ENCODE measurements at places on chromosomes 12 and 14.

- DNase-seq: no peak
These were observed 881.3 kb upstream of the SEL1L start for GRCh38 chr14:82414853-82415539.

DNA sequence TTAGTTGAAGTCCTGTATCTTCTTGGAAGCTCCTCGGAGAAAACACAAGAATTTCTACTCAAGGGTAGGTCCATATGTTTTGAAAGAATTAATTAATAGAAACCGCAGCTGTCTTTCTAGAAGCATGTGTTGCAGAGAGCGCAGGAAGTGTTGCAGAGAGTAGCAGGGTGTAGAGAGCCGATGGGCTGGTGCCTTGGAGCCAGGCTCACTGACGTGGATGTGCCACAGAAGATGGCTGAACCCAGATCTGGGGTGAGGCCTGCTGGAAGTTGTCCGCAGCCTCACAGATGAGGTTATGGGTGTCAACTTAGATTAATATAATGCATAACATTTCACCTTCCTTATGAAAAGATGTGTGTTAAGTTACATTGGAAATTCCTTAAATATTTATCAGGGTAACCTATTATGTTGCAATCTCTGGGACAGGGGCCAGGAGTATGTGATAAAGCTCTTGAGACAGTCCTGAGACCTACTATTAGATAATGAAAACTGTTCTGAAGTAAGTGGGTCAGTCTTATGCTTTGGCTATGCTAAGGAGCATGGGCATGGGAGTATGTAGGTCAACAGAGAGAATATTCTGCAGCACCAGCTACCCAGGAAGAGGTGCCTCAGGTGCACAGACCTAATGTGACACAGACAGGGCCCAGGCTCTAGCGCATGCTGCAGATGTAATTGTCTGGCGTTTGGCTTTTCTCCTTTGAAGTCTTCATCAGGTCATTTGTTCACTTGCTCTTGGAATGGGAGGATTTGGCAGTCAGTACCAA lies 973.3 kb downstream of the BCL11B start:
- DNase-seq: no peak

GRCh38 chr14:89615421-89615820 lies 198.4 kb upstream of the FOXN3 start:
- DNase-seq: no peak

- peak; percentile 63 for DNase-seq
These were observed 13.6 kb upstream of the FOXJ2 start for GRCh38 chr12:8018666-8019581.

DNA sequence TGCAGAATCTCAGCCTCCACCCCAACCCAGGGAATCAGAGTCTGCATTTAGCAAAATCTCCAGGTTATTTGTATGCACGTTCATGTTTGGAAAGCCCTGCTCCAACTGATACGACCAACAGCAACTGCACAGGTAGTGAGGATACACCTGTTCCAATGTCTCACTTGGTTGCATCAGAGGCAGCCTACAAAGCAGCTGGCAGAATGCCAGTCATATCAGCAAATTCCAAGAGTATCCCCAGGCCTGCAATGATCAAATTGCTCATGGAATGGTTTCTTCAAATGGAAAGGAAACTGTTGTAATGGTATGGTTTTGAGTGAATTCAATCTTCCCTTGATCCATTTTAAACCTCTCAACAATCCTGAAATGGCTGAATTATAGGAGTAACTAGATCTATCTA lies 75.4 kb downstream of the GRIP1 start:
- no peak for DNase-seq

GRCh38 chr12:12405882-12406281 lies 49.0 kb downstream of the BORCS5 start:
- no peak for DNase-seq

DNA sequence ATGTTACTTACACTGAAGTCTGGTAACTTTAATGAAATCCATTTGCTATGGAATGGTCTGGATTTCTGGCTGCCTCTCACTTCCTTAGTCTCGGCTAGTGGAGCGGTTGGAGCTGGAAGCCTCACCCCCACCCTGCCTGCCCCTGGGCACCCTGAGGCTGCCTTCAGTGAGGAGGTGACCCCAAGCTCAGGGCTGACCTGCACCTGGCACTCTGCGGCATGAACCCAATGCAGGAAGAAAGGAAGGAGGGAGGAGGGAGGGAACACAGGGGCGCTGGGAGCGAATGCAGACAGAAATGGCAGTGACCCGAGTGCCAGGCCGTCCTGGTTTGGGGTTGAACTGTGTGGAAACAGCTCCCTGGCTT lies 353.1 kb downstream of the TMEM121 start:
- no peak for DNase-seq

DNA sequence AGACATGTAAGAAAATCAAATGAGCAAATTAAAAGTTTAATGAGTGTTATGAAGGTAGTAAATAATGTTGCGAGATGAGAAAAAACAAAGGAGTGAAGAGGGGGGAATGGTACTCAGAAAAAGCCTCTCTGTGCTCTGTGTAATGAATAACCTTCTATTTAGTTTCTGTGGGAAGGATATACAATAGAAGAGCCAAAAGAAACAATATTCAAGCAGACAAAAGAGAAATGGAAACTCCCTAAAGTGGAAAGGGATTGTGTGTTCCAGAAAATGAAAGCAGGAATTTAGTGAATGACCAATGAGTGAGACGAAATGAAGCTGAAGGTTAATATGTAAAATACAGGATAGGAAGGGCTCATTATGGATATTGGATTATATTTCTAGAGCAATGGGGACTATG lies 18.5 kb downstream of the OR4K1 start:
- DNase-seq: no peak
